ENCODE measurements at places on chromosomes 1 and 21.

GRCh38 chr1:53655931-53656746 lies 82.8 kb downstream of the GLIS1 start:
- DNase-seq: no peak

DNA sequence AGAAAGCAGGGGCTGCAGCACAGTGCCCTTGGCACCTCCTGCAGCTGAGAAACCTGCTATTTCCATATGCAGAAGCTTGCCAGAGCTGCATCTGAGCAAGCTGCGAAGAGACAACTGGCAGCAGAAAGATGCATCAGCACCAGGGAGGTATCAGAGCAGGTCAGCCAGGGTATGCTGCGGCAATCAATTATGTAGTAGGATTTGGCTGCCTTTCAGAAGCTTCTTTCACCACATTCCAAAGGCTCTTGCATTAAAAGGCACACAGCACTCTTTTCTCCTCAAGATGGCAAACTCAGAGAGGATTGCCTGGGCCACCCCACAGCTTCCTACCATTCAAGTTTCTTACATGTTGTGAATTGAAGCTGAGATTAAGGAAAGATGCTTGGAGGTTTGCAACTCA lies 47.6 kb upstream of the RAP1A start:
- DNase-seq: no peak

DNA sequence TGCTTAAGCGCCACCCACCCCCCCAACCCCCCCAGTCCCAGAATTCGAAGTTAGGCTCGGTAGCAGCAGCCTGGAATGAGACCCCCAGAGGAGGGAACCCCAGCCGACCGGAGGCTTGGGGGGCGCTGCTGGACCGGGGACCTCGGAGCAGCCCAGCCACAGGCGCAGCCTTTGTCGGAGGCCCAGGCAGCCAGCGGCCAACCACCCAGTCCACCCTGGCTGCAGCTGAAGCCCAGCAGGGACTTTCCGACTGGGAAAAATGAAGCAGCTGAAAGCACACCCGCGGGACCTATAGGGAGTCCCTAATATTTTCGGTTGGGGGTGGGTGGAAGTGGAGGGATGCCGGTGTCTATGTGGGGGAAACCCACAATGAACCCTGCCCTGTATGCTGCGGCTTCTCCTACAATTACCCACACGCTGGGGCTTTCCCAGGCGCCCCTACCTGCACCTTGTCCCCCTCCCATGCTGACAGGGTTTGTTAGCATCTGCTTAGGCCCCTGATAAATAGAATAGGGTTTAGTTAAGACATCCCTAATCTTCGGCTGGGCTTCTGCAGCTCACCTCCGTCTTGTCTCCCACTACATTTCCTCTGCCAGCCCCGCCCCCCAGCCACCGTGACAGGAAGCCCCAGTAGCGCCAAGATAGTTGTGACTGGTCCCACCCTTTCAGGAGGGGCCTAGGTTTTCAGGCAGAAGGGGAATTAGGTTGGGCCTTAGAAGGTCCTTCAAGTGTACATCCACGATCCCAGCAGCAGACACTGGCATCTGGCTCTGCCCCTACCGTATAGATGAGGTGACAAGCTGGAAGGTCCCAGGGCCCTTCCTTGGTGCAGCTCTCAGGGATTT lies 838 bp downstream of the CCDC28B start:
- no peak for DNase-seq

- DNase-seq: no peak
Measured at GRCh38 chr1:81547261-81547911, 253.3 kb upstream of the ADGRL2 start.

All from LNCaP clone FGC (cell line).